ENCODE measurements at places on chromosomes 2 and 18.

DNA sequence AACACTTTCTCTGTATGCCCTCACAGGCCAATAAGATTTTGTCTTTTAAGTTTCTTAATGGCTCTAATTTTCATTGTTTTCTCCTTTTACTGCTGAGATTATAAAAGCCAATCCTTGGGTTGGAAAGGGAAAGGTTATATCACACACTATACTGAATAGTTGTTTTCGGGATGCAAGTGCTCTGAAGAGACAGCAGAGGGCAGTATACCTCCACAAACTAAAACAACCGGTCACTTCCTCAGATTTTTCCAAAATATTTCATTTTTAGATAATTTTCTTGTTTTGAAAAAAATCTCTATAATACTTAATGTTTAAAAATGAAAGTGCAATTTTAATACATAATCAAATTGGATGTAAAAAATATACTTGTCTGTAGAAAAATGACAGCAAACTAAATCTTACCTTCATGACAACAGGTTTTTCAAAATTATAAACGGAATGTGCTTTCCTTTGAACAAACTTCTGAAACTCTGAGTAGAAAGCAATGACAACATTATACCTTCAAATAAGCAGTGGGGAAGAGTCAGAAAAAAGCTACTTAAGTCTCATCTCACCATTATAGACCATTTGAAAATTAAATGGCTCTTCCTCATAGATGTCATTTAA, 82.7 kb downstream of the ORC4 start:
- no peak for DNase-seq

GRCh38 chr2:230664128-230664527, 48.5 kb upstream of the CAB39 start:
- DNase-seq, result no peak

- DNase-seq, result no peak
Measured at GRCh38 chr18:43846299-43846698, 569.0 kb upstream of the SYT4 start.

- DNase-seq, result peak; percentile 72
Measured at GRCh38 chr2:190343536-190344275, at the start of gene INPP1. Gene INPP1, plus strand, starts transcription at chr2:190343589. Its CDS starts 16,514 bp downstream, at chr2:190360103.

All from C1 segment of cervical spinal cord (tissue), 14 donors.